ENCODE measurements at places on chromosomes 2 and 18.
A peak's percentile ranks its signal among the peaks of the same experiment; 100 is the strongest.

- no peak for DNase-seq
These were observed 203.5 kb upstream of the TWIST2 start for GRCh38 chr2:238644095-238645081.

DNA sequence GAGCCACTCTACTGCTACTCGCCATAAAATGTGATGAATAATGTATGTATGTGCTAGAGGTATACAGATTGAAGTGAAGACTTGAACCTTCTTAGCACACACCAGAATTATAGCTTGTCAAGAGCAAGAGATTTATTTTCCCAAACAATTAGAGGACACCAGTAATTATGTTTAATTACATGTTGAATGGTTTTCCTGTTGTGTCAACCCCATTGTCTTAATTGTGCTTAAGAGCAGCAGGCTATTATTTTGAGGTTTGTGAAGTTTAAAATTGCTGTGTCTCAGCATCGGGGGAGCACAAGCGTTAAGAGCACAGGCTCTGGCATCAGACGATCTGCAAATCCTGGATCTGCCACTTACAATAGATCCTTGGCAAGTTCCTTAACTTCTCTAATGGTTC, 29.0 kb downstream of the KIF5C start:
- no peak for DNase-seq

DNA sequence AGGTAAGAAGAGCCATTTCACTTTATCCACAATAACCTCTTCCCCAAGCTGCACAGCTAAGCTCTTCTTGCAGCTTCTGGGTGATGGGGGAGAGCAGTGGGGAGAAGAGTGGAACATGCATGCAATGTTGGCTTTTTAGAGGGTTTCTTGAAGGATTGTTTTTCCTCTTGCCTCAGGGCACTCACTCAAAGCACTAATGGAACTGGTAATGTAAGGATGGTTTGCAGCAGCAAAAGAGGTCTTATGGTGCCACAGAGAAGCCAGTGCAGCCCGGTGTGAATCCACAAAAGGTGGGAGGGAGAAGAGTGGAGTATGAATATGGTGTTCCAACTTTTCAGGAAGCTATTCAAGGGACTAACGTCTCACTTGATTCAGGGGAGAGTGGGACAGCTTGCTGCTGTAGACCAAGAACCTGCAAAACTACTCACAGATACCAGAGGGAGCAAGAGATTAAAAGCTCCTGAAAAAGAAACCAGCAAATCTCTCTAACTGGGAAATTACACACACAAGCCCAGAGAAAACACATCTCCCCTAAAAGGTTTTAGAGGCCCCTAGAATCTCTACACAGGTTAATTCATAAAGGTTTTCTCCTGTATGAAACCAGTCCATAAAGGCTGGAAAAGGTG, 116.4 kb downstream of the CHN1 start:
- DNase-seq, result no peak

- DNase-seq, result no peak
These were observed 191.6 kb downstream of the ZBTB7C start for GRCh38 chr18:48217258-48218250.

DNA sequence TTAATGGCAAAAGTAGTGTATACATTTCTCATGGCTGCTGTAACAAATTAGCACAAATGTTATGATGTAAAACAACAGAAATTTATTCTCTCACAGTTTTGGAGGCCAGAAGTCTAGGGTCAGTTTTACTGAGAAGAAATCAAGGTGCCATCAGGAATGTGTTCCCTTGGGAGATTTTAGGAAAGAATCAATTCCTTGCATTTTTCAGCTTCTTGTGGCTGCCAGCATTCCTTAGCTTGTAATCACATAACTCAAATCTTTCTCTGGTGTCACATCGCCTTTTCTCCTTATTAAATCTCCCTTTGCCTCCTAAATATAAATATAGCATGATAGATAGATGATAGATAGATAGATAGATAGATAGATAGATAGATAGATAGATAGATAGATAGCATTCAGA, 307.0 kb upstream of the REG3G start:
- no peak for DNase-seq

DNA sequence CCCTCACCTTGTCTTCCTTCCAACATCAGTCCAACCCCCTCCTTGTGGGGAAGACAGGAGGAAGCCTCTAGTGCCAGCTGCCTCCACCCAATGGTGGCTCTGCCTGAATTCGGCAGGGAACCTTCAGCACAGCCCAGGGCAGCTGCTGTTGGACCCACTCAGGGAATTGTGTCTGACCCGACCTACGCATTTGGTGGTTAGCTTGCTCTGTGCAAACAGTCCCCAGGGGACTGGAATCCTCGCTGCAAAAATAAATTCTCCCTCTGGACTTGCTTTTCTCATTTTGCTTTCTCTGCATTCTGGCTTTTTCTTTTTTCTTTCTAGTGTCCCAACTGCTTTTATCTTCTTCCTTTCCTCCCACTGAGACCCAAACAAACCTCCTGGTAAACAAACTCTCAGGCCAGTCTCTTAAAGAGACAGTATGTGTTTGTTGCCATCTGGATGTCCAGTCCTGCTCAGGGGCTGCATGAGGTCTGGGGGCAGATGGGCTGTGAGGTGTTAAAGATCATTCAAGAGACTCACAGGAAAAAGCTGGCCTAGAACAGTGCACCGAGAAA, 137.7 kb upstream of the HAAO start:
- DNase-seq, result no peak

DNA sequence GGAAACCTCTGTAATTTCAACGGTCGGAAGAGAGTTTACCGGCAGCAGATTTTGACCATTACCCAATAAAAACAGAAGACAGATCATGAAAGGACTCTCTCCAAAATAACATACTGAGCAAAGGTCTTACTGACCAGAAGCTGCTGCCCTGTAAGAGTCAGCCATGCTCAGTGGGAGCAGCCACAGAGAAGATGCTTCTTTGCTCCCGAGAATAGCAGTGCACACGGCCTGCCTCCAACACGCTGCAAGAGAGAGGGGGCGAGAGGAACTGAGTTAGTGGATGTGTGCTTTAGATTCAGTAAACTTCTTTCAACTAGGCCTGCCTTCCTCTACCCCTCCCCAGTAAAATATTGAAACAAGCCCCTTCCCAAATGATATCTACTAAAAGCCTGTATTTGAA, 103.7 kb downstream of the NCK2 start:
- no peak for DNase-seq

DNA sequence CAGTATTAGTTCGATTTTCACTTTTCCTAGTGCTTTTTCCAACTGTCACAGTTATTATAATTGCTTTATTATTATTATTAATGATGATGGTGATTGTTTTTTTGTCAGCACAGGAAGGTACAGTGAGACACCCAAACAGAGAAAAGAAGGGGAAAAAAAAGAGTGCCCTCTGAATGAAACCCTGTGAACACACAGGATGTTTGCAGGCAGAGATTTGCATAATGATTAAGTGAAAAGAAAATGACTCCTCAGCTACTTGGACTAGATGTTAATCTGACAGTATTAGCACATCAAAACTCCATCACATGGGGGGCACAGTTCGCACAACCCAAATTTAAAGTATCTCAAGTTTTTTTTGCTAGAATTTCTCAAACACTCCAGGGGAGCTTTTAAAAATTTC, 32.9 kb downstream of the ADD2 start:
- no peak for DNase-seq

- DNase-seq, result no peak
These were observed 113.3 kb upstream of the DNMT3A start for GRCh38 chr2:25454824-25455611.

DNA sequence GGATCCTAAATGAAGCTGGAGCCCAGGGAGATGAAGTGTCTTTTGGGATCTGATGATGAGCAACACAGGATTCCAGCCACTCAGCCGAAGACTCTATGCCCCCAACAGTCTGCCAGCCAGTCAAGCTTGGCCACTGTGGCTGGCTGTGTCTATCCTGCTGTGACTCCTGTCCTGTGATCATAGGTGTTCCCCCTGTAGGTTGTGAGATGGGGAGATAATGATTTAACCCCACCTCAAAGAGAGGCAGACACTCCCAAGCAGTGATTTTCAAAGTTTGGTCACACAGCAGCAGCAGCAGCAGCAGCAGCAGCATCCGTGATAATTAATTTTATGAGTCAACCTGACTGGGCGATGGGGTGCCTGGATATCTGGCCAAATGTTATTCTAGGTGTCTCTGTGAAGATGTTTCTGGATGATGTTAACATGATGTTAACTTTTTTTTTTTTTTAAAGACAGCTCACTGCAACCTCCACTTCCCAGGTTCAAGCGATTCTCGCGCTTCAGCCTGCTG, 21.4 kb upstream of the RHOB start:
- DNase-seq, result no peak

- DNase-seq, result no peak
These were observed 57.1 kb downstream of the PDK1 start for GRCh38 chr2:172613040-172613439.

GRCh38 chr18:58338961-58339592, 289.8 kb downstream of the ALPK2 start:
- DNase-seq, result no peak

DNA sequence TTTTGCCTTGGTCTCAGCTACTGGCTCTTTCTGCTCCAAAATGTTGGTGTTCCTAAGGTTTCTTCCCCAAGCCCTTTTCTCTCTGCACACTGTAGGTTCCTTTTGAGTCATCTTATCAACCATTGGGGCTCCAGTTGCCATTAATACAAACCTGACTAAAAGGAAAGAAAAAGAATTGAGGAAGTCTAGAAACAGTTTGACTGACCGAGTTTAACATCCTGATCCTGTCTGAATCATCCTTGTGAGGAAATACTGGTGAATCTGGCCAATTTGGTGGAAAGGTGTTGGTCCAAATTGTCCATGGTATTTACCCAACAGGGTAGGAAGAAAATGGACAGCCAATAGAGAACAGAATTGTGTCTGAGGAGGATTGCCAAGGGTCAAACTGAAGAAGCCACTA, 38.3 kb downstream of the CRYGD start:
- no peak for DNase-seq

DNA sequence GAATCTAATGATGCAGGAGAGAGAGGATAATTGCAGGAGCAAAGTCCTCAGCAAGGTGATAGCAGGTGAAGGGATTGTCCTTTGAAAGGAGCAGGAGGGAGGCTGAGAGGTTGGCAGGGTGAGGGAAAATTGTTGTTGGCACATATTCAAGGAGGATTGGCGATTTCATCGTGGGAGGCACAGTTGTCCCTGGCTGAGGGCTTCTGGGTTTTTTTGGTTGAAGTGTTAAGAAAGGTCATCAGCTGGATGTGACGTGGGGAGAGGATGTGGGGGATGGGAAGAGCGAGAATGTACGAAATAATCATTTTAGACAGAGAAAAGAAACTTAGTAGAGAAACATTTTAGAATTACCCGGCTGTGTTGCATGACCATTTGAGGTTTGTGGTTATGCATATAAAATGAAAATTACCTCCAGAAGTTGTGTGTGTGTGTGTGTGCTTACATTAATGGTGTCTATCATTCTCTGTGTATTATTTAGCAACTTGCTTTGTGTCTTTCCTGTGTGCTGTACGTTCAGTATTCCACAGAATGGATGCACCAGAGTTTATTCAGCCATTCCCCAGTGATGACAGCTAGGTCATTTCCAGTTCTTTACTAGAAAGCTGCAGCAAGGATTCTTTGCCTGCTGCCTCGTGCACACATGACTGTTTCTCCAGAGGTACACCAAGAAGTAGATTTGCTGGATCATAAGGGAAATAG, 67.6 kb downstream of the SDC1 start:
- no peak for DNase-seq

GRCh38 chr2:48265169-48266030, 264.6 kb upstream of the STON1 start:
- no peak for DNase-seq

GRCh38 chr18:9996094-9996493, 82.3 kb downstream of the VAPA start:
- no peak for DNase-seq

GRCh38 chr2:47307066-47307465, 95.9 kb upstream of the MSH2 start:
- DNase-seq, result no peak

DNA sequence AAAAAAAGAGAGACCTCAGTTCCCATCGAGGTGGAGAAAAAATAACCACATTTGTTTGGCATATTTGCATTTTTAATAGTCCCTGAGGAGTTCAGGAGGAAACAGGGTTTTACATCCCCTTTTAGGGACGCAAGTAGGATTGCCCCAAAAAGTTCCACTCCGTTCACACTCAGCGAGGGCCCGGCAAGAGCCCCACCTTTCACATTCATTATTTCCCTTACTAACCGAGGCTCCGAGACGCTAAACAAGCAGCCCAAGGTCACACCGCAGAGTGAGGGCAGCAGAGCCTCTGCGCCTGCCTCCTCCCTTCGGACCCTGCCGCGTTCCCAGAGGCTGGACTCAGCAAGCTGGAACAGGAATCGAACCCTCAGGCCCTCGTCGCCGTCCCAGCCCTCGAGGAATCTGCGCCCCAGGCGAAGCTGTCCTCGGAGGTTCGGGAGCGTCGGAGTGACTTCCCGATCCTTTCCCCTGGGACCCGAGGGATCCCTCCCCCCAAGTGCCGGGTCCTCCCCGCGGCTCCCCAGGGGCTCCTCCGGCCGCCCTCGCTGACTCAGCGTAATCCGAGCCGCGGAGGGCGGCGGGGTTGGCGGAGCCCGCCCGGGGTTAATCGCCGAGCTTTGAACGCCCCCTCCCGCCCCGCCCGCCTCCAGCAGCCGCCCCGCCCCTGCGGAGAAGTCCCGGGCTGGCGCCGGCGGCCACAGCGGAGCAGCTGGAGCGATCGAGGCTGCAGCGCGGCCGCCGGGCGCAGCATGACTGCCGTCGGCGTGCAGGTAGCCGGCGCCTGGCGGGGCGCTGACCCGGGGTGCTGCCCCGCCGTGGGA, at the start of gene TMEM37:
Gene TMEM37 (plus strand): TSS at position 700 of the 821 bp plus-strand sequence. CDS start 50 bp downstream, at position 750.
- peak; percentile 13 for DNase-seq

- no peak for DNase-seq
These were observed 224.7 kb downstream of the CYRIA start for GRCh38 chr2:16440898-16441297.

- DNase-seq, result no peak
These were observed 68.1 kb downstream of the CCDC178 start for GRCh38 chr18:33372442-33372841.

- DNase-seq, result no peak
These were observed 58.6 kb upstream of the WDR75 start for GRCh38 chr2:189382668-189383067.

- DNase-seq, result peak; percentile 60
These were observed 54.3 kb downstream of the TMX3 start for GRCh38 chr18:68660354-68661183.

All from natural killer cell (primary cell).